ENCODE measurements at places on chromosomes 7 and 10.

- no peak for DNase-seq
These were observed 598.3 kb downstream of the INHBA start for GRCh38 chr7:41104631-41105030.

- DNase-seq = no peak
These were observed 29.3 kb upstream of the ERCC6 start for GRCh38 chr10:49568235-49568634.

DNA sequence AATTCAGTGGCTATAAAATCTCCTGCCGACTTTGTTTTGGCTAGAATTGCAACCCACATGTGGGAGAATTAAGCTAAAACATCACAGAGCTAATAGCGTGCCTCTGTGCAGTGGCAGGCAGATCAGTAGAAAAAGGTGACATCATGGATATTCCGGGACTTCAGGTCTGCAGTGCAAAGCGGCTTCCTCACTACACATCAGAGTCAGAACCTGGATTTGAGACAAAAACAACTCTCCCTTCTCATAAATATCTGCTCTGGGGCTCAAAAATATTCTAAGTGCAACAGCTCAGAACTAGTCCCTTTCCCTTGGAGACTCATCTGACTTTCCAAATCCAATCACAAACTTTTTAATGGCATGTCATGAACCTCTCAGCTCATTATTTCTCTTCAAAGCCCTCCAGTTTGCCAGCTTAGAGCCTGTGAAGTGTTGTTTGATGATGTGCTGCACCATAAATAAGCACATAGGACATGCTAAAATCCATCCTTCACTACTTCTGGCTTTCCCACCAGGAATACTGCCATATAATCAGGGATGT lies 337.1 kb downstream of the RNLS start:
- no peak for DNase-seq

DNA sequence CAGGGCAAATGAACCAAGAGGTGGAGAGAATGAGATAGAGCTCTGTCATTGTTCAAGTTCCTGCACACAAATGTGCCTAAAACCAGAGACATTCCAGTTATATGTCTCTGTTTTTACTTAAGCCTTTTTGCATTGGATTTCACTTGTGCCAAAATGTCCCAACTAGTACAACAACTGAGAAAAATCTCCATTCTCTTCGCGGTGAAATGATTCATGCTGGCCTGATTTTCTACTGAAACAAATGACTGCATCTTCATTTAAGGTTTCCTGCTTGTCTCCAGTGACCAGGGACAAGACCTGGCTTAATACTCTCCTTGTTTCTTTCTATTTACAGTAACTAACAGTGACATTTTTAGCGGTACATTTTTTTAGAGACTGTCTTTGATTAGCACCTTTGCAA lies 714.9 kb downstream of the KCNMA1 start:
- DNase-seq = no peak
